ENCODE measurements at places on chromosomes 4 and X.

- DNase-seq = no peak
Observed at GRCh38 chr4:6110681-6111353, 89.5 kb downstream of the JAKMIP1 start.

- DNase-seq = no peak
Observed at GRCh38 chrX:113950081-113950678, 633.7 kb upstream of the HTR2C start.

DNA sequence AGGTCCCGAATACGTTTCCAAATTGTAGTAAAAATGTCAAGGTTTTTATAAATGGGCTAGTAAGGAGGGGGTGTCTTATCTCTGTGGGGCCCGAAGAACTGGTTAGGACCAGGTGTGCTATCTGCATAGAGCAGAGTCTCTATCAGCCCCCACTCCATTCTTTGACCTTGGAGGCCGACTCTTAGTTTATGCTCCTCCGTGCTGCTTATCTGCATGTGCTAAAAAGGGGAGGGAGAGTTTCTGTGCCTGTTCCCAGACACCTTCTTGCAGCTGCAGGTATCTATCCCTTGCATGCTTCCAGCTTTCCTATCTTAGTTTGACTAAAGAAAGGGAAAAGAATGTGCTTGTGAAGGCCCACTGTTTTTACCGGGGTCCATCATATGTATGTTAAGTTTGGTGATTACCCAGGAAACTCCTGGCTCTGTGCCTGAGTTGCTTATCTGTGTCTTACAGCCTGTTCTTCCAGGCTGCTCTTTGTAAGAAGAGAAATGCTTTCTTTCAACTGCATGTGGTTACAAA is 28.6 kb upstream of the NAF1 start:
- no peak for DNase-seq

GRCh38 chr4:94304365-94304971 is 38.2 kb downstream of the HPGDS start:
- DNase-seq = no peak

DNA sequence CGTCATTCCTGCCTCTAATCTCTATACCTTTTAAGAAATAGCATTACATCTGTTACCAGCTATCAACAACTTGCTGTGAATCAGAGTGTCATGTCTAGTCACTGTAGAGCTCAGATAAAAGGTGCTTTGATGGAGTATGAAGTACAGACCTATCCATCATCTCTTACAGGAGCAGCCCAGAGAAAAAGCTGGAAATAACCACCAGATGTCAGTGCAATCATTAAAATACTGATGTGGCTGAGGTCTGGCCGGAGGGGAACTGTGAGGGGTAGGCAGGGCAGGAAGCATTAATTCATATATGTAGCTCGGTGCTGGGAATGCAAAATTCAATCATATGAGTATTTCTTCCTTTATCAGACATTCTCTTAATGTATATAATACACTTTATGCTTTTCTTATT is 100.6 kb downstream of the AKAP4 start:
- DNase-seq = no peak

- no peak for DNase-seq
Observed at GRCh38 chrX:21725496-21725895, 32.4 kb downstream of the SMPX start.

- no peak for DNase-seq
Observed at GRCh38 chr4:146545102-146545501, 23.4 kb upstream of the SLC10A7 start.

GRCh38 chr4:18440527-18441202 is 419.1 kb upstream of the LCORL start:
- no peak for DNase-seq

DNA sequence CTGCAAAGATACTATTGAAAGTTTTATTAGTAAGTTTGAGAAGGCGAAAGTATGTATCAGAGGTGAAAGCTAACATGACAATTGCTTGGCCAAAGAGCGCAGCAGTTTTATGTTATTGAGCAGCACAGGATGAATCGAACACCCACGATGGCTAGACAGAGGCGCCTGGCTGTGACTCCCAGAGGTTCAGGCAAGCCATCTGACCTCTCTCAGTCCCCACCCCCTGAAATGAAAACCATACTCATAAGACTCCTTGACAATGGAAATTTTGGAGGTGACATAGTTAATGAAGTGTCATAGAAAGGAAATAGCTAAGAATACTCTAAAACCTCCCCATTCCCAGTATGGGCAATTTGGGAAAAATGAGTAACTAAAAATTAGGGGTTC is 70.6 kb downstream of the MGST2 start:
- DNase-seq = no peak

DNA sequence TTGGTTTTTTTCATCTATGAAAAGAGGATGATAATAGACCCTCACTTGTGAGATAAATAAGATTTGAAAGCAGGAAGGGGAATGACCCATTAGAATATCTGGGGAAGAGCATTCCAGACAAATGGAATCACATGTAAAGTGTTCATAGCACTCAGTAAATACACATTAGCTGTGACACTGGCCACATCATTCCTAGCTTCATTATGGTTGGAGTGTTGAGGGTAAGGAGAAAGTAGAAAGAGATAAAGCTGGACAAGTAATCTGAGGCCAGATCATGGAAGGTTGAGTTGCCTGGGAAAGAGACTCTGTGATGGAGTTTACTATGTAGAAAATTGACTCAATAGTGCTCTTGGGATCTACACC is 6.9 kb upstream of the PGRMC1 start:
- no peak for DNase-seq

- DNase-seq = no peak
Observed at GRCh38 chr4:175810073-175810730, 1.9 kb downstream of the GPM6A start.

DNA sequence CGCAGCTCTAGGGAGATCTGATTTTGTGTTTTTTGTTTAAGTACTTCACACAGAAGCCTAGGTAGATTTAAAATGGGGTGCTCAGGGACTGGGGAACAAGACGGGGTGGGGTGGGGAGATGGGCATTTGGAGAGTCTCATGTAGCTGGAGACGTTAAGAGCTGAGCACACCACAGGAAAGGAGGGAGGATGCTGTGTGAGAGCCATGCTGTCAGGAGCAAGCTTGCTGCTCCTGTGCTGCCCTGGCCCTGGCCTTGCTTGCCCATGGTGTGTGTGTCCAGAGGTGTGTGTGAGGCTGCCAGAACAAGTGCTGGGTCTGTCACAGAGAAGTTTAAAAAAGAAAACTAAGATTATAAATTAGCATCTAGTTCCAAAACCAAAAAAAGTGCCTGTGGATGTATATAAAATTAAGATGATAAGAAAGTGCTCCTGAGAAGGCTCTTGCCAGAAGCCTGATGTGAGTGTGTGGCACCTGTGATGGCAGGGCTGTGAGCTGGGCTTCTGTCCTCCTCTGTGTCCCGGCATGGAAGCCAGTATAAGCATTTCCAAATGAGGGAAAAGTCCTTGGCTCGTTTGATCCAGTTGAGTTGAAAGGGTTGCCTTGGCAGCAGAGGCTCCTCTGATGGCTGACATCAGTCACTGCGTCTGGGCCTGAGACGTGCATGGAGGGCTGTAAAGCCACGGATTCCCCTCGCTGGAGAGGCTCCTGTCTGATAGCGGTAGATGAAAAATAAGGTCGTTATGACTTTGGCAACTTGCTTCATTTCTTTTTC is 63.5 kb downstream of the NELFA start:
- DNase-seq = no peak

- DNase-seq = no peak
Observed at GRCh38 chrX:40759374-40759773, 24.0 kb upstream of the MED14 start.

DNA sequence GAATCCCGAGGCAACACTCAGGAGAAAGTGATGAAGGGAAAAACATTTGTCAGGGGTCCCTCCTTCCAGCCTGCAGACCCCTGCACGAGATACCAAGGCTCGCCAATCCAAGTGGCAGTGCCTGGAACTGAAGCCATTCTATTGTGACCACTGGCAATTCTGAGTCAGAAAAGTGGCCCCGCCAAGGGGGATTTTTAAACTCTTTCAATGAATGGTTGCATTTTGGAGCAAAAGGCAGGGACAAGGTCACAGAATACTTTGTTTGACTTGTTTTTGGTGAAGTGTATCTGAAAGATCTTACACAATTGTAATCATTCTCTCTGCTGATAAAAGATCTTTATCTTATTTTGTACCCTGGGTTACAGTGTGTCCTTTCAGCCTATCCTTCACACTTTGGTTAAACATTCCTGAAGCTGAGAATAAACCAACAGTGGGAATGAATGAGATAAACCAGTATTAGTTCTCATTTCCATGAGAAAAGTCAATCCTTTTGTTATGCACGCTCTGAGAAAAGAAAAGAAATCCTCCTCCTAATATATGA is 115.9 kb upstream of the PDLIM3 start:
- DNase-seq = no peak

DNA sequence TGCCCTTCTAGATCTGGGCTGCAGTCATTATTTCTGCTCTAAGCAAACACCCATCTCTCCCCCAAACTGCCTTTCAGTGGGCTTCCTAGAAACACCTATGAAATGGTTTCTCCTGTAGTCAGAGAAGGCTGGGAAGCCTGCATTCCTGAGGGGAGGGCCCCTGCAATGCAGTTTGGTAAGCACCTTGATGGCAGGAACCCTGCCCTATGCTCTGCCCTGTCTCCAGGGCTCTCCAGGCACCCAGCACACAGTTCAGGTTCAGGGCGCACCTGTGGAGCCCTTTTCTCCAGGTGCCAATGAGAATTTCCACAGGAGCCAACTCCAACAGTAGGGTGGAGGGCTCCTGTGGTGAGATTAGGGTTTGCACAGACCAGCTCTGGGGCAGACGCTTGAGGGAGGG is 69.1 kb upstream of the FBXW7 start:
- DNase-seq = no peak

GRCh38 chr4:99857307-99857706 is 36.9 kb downstream of the LAMTOR3 start:
- no peak for DNase-seq

GRCh38 chr4:12987284-12987683 is 496.9 kb downstream of the RAB28 start:
- DNase-seq = no peak
